ENCODE measurements at places on chromosomes 4 and X. TPM values are rescaled to one million over a fixed set of nuclear protein-coding genes. Genes with fewer than 3 reads are reported as not detected.

SYTL4 gene
- polyA plus RNA-seq: 1.6 TPM

RNF150 gene
- 6.6 TPM for polyA plus RNA-seq

CSTF2 gene
- 21.8 TPM for polyA plus RNA-seq

HGFAC gene
- polyA plus RNA-seq: 0.23 TPM

NWD2 gene
- polyA plus RNA-seq: not detected

SATL1 gene
- not detected for polyA plus RNA-seq

RHOXF2 gene
- not detected for polyA plus RNA-seq

S100G gene
- polyA plus RNA-seq: not detected

BEX5 gene
- polyA plus RNA-seq: not detected

KCTD8 gene
- 0.03 TPM for polyA plus RNA-seq

GABRG1 gene
- not detected for polyA plus RNA-seq

DNA sequence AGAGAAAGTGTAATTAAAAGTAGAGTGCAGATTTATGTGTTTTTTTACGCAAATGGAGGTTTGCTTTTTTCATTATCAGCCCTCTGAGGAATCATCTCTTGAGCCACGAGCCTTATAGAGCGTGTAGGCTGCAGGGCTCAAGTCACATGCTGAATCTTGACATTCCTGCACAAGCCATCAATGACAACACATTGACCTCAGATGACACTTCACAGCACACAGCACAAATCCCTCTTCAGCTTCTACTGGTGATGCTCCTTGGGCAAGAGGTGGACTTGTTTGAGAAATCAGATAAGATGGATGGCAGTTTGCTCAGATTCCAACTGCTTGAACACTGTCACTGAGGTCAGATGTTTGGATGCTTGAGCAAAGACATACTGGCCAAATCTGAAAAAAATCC is 250.6 kb downstream of the SNCA start:
- no peak for DNase-seq

GRCh38 chr4:1183985-1184773 is 11.8 kb upstream of the SPON2 start:
- DNase-seq: no peak

- no peak for DNase-seq
These were observed 94.4 kb upstream of the TTC29 start for GRCh38 chr4:147039976-147040575.

DNA sequence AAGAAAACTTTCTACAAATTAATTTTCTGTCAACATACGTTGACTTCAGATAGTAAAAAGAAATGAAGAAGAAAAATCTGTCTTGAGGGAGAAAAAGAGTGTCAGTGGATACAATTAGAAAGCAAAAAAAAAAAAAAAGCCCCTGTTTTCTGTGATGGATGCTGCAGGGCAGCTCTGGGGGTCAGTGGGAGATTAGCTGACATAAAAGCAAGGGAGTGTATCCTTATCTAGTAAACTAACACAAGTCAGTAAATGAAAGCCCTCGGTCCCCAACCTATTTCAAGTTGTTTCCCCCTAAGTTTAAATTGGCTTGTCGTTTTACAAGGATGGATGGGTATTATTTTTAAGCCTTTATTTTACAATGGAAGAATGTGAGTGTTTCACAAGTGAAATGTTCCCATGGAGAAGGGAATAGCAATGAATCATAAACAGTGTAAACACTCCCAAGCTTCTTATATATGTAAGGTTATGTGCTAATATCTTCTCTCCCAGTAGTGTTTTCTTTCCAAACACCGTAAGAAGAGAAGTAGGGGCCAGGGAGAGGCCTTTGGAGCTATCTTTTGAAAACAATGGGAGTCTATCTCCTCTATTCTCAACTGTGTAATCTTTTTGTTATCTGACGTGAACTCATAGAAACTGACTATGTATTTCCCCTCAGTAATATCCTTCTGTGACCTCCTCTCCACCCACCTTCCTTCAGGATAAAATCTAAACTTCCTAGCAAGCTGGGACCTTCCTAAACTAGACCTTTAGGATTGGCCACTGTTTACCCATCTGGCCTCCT is 347.7 kb downstream of the FBXO8 start:
- peak; percentile 72 for DNase-seq

GRCh38 chr4:109977854-109978501 is 65.3 kb downstream of the EGF start:
- peak; percentile 60 for DNase-seq

DNA sequence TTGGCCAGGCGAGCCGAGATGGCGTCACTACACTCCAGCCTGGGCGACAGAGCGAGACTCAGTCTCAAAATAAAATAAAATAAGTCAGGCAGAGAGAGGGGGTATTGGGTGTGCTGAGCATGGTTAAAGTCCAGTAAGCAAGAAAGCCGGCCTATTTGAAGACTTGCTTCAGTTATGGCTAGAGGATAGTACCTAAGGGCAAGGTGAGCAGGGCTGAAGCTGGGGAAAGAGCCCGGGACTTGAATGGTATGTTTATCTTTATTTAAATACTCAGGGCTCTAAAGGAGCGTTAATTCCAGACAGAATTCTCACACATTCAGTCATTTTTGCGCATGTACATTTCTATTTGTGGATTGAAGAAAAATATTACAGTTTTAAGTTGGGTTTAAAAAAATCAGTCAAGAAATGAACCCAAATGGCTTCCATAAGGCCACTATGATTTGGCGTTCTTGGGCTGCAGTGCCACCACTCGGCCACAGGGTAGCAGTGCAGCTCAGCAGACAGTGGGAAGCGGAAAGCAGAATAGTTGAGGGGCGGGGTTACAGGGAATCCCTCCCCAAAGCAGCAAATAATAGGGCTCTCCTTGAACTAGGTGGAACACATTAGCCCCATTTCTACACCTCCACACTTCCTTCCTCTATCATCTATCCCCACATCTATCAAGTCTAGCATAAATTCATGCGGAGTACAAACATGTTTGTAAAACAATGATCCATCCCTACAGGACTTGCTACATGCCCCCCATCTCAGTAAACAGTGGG is 37.2 kb upstream of the SH3D19 start:
- peak; percentile 80 for DNase-seq

- DNase-seq: no peak
These were observed 362.4 kb downstream of the ARHGAP24 start for GRCh38 chr4:85837439-85837733.

- DNase-seq: peak; percentile 38
These were observed 180.7 kb upstream of the MXRA5 start for GRCh38 chrX:3527166-3527565.

GRCh38 chr4:38034986-38035882 is 75.0 kb downstream of the PTTG2 start:
- DNase-seq: peak; percentile 70

DNA sequence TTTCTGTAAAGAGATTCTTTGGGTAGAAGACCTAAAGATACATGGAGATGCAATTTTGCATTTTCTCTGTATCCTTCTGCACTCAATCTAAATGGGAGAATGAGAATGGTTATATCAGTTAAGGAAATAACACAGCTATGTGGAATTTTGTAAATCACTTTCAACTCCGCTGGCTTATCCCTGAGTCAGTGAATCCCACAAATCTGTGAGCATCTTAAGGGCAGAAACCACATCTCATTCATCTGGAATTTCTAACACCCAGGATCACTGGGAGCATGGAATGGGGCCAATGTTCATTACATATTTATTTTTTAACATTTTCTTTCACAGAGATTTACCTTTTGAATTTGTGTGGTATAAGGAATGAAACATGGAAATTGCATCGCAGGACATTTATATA is 167.8 kb downstream of the CFAP47 start:
- no peak for DNase-seq

DNA sequence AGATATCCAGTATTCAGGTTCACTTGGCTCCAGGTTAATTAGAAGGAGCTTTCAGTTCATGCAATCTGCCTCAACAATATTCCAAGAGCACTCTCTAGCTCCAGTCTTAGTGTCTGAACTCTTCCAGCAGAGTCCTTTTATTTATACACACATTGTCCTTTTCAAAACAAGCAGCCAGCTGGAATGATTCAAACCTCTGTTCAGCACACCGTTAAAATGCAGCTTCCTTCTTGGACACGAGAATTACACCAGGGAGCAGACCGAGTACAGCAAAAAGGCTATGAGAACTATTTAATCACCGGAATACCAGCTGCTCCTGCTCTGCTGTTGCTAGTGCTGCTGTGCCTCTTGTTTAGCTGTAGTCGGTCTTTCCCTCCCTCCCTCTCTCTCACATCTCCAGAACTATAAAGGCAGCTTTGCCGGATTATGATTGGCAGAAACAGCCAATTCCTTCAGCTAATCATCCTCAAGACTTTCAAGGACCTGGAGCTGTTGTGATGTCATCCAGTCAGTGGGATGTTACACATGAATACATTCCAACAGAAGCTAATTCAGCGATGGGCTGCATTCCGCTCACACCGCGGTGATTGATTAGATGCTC is at the start of gene NDST4:
Gene NDST4, minus strand, starts transcription at position 115 of the 601 bp plus-strand sequence. CDS start 36,584 bp downstream, outside the sequence.
- no peak for DNase-seq

- DNase-seq: peak; percentile 56
These were observed 1150.1 kb downstream of the STIM2 start for GRCh38 chr4:28010577-28011240.

- DNase-seq: peak; percentile 38
These were observed 22.0 kb downstream of the DYNLT3 start for GRCh38 chrX:37825215-37825842.

- no peak for DNase-seq
These were observed 1.8 kb downstream of the USP46 start for GRCh38 chr4:52657292-52657617.

- no peak for DNase-seq
These were observed 59.8 kb upstream of the RELL1 start for GRCh38 chr4:37745946-37746345.

DNA sequence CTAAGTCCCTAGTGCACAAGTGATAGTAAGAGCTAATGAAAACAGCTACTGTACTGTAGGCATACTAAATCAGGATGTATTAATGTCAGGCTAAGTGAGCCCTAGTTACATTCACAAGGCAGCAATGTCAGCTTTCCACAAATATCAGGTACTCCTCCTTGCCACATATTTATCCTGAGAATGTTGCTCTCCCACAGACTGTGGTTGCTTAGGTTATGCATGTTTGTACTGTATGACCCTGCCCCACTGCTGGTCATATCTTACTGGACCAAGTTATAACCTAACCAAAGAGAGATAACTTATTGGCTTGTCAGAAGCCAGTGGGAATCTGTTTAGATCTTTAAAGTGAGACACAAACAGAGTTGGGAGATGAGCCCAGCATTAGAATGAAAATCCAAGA is 241.0 kb downstream of the SLC39A8 start:
- no peak for DNase-seq

GRCh38 chr4:150216726-150217125 is 138.5 kb downstream of the DCLK2 start:
- no peak for DNase-seq

DNA sequence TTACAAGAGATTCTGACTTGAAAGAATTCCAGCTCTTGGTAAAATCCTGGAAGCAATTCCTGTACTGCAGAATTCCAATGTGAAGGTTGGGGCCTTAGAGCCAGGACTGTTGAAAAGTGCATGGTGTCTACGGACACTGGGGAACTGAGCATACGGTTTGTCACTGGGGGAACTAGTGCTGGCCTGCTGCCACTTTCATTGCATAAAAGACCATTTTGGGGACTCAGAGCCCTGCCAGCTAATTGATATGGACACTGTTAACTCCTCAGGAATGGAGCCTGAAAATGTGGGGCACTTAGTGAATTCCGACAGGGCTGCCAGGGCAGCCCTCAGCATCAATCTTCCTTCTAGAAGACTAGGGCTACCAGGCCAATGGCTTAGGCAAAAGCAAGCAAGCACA is 55.9 kb downstream of the AMOT start:
- DNase-seq: no peak

- DNase-seq: peak; percentile 22
These were observed 221.3 kb downstream of the ANTXR2 start for GRCh38 chr4:79851625-79852304.

DNA sequence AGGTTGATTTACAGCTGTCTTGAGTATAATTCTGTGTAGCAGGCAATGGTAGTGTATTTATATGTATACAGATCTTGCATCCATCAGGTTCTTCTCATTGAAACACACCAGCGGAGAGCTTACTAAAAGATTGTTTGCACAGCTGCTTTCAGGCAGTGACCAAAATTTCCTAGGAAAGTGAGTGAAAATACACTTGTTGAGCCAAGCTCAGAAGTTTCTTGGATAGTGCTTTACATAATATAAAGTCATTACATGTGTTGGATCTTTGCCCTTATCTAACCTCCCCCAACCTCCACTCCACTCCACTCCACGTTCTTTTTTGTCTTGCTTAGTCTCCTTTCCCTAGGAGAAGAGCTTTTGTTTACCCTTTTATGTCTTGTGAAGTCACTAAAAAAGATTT is 34.1 kb downstream of the CNKSR2 start:
- no peak for DNase-seq
